ENCODE measurements at places on chromosomes 1 and 21.

DNA sequence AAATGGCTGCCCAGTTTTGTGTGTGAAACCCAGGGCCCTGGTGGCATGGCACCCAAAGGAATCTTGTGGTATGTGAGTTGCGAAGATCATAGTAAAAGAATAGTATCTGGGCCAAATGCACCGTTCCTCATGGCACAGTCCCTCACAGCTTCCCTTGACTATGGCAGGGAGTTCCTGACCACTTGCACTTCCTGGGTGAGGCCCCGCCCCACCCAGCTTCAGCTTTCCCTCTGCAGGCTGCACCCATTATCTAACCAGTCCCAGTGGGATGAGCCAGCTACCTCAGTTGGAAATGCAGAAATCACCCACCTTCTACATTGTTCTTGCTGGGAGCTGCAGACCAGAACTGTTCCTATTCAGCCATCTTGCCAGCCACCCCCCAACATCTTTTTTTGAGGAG, 63.0 kb downstream of the SLC5A9 start:
- no peak for DNase-seq

- DNase-seq = peak; percentile 84
These were observed 46.6 kb downstream of the FCRL5 start for GRCh38 chr1:157505481-157506272.

- DNase-seq = no peak
These were observed 917 bp downstream of the KIAA0040 start for GRCh38 chr1:175191659-175192058.

DNA sequence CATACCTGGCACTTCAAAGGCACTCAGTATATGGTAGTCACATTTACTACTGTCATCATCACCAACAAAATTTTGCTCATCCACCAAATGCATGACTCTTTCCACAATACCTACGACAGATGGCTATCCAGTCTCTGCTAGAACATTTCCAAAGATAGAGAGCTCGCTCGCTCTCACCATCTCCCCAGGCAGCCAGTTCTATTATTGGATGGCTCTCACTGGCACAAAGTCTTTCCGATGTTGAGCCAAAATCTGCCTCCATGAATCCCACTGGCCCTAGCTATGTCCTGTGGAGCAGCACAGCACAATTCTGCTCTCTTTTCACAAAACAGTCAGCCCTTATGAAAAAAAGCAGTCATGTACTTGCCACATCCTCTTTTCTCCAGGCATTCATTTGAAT, 102.1 kb downstream of the DAB1 start:
- DNase-seq = no peak

GRCh38 chr1:198373376-198373775, 167.1 kb downstream of the ATP6V1G3 start:
- DNase-seq = no peak

GRCh38 chr1:67105508-67105907, 29.3 kb downstream of the C1orf141 start:
- DNase-seq = no peak

GRCh38 chr1:54582566-54583306, 34.7 kb downstream of the ACOT11 start:
- DNase-seq = no peak

DNA sequence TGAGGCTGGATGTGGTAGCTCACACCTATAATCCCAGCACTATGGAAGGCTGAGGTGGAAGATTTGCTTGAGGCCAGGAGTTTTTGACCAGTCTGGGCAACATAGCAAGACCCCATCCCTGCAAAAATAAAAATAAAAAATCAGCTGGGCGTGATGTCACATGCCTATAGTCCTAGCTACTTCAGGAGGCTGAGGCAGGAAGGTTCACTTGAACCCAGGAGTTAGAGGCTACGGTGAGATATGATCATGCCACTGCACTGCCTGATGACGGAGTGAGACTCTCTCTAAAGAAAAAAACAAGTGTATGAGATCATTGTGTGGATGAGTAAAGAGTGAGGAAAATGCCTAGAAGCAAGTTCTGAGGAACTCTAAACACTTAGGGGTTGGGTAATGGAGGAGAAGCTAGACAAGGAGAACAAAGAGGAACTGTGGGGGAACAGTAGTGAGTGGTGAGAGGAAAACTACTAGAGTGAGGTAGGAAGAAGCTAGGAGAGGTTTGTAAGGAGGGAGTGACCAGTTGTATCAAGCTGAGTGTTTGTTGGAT, 17.0 kb downstream of the CLIC4 start:
- DNase-seq = no peak

DNA sequence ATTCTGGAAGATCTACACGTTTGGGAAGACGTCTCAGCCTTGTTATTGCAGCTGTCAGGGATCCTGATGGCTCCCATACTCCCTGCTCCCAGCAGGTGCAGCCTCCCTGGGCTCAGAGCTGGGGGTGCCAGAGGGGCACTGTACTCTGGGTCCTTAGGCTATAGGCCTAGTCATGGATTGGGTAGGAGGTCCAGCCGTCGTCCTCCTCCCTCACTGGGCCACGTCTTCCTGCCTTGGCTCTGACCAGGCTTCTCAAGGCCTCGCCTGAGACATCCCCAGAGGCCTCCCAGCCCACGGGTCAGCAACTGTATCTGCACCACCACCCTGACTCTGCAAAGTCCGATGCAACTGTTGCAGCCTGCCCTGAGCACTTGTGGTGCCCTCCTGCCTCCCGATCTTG, 18.2 kb downstream of the MYOM3 start:
- DNase-seq = no peak

- DNase-seq = no peak
These were observed 1376.2 kb downstream of the NCAM2 start for GRCh38 chr21:22374218-22374969.

- DNase-seq = no peak
These were observed 215.5 kb upstream of the USP25 start for GRCh38 chr21:15514073-15514946.
